Germinal center (tissue), 1 donor: ENCODE measurements at places on chromosomes 12 and 14.

GRCh38 chr12:120287491-120287890, 4.2 kb downstream of the RNU4-2 start:
- DNase-seq, result no peak

- no peak for DNase-seq
Observed at GRCh38 chr14:64850369-64851137, 29.2 kb downstream of the SPTB start.

- peak; percentile 66 for DNase-seq
Observed at GRCh38 chr12:131104463-131105350, 151.0 kb downstream of the ADGRD1 start.

DNA sequence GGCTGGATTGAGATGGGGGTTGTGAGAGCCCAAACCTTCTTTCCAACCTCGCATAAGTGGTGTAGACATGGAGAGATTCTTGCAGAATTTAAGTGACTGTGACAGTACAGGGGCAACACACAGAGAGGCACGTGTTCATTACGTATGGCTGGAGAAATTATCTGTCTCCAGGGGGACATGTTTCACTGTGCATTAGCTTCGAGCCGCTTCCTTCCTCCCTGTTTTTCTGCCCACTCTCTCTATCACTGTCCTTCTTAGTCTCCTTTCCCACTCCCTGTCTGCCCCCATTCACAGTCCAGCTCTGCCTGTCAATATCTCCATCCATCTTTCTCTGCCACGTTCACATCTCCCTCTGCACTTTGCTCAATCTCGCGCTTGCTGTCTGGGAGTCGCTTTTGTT, 11.5 kb upstream of the C14orf93 start:
- DNase-seq, result no peak

- no peak for DNase-seq
Observed at GRCh38 chr12:34207858-34208257, 185.6 kb downstream of the ALG10 start.
